Fibroblast of gingiva (primary cell): ENCODE measurements at places on chromosomes 7 and 10.

DNA sequence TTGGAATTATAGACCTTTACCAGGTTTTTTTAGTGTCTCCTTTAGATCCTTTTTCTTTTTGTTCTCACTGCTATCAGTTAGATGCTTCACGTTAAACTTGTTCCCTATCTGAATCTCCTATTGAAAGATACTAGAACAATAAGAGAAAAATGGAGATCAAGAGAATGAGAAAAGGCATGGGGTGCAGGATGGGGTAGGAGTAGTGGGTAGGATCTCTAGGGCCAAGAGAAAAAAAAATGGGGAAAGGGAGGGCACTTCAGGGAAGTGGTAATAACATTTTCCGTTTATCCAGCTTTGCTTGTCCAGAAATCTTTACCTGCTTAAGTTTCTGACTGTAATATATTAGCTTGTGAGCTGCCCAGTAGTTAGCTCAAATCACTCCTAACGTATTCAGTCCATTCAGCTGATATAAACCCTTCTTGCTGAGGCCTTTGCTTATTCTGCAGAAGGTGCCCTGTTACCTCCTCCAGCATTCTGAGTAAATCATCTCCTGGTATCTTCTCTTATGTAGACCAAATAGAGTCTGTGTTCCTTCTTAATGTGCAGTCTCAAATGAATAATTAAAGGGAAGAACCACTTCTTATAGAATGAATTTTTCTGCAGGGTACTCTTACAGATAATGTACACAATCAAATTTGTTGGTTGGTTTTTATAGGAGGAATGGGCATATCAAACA is 69.7 kb downstream of the ZNRF2 start:
- no peak for DNase-seq

- DNase-seq: no peak
Measured at GRCh38 chr7:144830811-144831210, 5.0 kb downstream of the TPK1 start.

DNA sequence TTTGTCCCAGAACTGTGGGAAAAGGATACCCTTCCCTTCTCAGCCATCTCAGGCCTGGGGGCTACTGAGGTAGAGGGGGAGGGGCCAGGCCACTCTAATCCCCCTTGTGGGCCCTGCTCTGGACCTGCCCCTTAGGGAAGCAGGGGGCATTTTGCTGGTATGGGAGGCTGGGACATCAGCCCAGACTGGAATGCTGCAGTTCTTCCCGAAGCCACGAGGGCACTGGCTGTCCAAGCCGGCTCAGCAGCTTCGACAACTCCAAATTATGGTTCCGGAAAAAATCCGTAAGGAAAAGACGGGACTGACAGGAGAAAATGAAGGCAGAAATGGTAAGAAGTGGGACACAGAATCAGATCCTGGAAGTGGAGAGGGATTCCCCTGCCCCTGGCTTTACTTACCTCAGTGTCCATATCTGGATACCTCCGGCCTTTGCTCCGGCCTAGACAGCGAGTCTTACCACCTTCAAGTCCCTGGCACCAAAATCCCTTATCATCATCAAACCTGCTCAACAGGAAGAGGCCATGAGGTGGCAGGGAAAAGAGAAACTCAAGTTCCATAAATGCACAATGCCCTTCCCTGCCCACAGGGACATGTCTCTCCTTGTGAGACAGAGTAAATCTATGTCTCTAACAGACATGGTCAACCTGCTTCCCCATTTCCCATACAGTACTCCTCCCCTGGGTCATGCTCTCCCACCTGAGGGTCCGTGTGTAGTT is 9.0 kb downstream of the NDST2 start:
- no peak for DNase-seq

- DNase-seq: no peak
Measured at GRCh38 chr10:131561897-131562296, 250.4 kb upstream of the TCERG1L start.

- no peak for DNase-seq
Measured at GRCh38 chr7:55374213-55374612, 9.1 kb downstream of the LANCL2 start.

DNA sequence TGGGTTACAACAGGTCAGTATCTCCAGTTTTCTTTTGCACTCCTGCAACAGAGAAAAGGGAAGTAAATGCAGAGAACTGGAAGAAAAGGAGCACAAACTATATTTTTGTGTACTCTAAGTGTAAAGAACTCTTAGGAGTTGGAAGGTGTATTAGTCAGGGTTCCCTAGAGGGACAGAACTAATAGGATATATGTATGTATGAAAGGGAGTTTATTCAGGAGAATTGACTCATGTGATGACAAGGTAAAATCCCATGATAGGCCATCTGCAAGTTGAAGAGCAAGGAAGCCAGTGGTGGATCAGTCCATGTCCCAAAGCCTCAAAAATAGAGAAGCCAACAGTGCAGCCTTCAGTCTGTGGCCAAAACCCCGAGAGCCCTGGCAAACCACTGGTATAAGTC is 22.6 kb upstream of the RAB18 start:
- DNase-seq: no peak

DNA sequence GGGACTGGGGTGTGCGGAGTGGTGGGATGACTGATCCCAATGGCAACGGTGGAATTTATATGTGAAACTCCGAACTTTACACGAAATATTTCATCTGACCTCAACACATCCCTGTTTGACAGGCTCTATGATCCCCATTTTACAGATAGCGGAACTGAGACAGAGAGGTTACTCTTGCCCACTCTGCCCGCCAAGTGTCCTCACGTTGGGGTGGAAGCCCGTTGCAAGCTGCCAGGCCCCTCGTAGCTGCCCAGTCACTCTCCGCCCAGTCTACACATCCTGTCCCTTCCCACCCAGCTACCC is 397 bp upstream of the NFE2L3 start:
- no peak for DNase-seq

GRCh38 chr7:73437091-73437490 is 3.5 kb downstream of the FZD9 start:
- DNase-seq: no peak

DNA sequence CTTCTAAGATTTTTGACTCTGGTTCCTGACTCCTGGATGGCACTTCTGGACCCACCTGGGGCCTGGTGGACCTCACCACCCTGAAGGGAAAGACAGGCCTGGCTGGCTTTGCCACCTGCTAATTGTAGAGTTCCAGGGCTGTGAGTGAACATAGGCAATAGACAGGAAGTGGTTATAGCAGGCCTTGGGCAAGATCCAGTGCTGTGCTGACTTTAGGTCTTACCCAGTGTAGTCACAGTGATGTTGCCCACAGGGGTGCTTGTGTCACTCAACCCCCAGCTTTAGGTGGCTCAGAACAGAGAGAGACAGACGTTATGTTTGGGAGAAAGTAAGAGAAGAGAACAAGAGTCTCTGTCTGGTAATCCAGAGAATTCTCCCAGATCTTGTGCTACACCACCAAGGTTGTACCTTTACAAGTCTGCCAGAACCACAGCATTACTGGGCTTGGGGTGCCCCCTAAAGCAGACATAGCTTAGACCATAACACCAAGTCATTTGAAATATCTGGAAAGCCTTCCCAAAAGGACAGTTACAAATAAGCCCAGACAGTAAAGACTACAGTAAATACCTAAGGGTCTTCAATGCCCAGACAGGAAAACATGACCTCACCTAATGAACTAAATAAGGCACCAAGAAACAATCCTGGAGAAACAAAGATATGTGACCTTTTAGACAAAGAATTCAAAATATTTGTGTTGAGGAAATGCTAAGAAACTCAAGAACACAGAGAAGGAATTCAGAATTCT is 303.4 kb downstream of the PCLO start:
- no peak for DNase-seq

GRCh38 chr7:17638727-17639126 is 301.6 kb downstream of the SNX13 start:
- no peak for DNase-seq
